Stimulated activated CD4-positive, alpha-beta T cell treated with anti-CD3 and anti-CD28 coated beads, Interleukin-1b, Interleukin-23, amount 100 ng/mL, for 4 hours (primary cell): ENCODE measurements at places on chromosomes 11 and 22.

GRCh38 chr11:117931331-117931950 lies 2.2 kb upstream of the TMPRSS13 start:
- DNase-seq = no peak

DNA sequence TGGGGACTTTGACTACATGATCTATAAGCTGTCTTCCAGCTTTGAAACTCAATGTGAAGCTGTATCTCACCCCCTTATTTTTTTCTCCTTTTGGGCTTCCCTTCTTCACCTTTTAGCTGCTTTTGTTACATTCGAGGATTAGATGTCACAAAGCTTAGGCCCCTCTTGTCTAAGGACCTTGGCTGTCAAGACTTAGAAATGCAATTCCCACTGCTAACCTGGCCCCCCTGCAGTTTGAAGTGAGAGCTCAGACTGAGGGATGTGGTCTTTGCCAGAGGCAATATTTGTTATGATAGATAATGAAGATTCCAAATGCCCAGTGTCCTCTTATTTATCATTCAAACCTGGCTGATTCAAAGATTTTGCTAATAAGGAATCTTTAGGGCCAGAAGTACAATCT lies 128.3 kb downstream of the ARL14EP start:
- no peak for DNase-seq

DNA sequence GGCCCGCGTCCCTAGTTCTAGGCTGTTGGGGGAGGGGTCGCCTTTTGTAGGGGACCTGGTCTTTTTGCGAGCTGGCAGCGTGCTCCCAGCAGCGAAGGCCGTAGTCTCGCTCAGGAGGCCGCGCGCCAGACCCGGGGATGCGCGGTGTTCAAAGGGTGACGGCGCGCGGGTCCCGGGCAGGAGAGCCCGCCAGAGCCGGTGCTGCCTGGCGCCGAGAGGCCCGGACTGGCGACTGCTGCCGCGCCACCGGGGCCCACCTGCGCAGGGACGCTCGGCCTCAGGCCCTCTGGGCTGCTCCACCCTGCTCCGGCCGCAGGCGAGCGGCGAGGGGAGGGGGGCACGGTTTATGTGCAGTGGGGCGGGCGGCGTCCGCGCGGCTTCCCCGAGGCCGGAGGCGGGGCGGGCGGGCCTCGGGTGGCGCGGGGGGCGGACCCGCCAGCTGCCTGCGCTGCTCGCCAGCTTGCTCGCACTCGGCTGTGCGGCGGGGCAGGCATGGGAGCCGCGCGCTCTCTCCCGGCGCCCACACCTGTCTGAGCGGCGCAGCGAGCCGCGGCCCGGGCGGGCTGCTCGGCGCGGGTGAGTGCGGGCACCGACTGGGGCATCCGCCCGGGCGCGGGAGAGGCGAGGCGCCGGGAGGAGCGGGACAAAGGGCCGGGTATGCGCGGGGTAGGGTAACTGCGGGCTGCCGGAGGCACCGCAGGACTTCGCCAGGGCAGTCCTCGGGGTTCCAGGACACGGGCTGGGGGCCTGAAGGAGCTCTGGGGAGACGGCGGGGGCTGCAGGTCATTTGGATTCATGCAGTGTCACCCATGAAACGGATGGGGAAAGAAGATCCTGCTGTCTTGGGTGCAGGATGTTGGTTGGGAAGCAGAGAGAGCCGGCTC lies at the start of gene PRSS23:
PRSS23 (plus strand) TSS at position 467 of the 884 bp plus-strand sequence. CDS start 7,102 bp downstream, outside the sequence.
- DNase-seq = no peak

DNA sequence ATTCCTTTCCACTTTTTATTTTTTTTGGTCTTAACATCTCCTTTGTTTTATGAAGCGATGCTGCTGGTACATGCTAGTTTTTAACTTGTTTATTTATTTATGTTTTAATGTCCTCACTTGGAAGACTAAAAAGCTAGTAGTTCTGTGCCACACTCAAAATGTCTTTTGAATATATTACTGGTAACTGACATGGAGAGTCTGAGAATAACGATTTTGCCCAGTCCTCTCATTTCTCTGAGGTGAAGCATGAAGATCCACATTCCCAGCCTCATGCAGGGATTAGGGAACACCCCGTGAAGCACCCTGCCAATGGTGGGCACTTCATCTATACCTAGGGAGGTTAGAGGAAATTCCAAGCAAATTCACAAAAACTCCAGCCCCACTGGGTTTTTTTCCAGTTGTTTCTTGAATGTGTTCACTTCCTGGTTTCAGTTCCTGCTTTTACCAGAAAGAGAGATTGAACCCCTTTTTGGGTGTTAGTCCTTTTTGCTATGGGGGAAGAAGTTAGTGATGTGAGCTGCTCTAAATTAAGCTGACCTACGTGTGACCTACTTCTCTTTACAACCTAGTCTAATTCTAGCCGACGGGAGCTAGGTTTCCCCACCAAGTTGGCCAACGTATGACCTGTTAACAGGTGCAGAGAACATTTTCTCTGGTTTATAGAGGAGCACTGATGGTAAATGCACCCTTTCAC lies 106.1 kb downstream of the SLC1A2 start:
- no peak for DNase-seq

DNA sequence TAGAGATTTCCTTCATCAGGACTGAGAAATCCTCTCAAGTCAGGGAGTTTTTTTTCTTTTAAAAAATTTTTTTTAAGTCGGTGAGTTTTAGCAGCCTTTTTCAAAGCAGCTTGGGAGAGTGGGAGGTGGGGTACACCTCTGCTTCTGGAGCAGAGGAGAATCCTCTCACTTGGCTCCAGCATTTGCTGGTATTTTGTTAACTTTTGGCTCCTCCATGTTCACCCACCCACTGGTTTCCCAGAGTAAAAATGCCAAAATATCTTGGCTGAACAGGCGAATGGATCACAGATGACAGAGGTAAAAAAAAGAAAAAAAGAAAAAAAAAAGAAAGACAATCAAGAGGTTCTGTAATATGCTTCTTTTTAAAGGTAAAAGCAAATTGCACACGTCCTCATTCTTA lies 68.0 kb downstream of the GAB2 start:
- DNase-seq = no peak

- no peak for DNase-seq
These were observed 12.8 kb upstream of the CLPB start for GRCh38 chr11:72446929-72447769.

- no peak for DNase-seq
These were observed 79.6 kb downstream of the BMAL1 start for GRCh38 chr11:13357232-13357631.

- DNase-seq = no peak
These were observed 138.2 kb downstream of the BBOX1 start for GRCh38 chr11:27178859-27179258.

- no peak for DNase-seq
These were observed 19.8 kb upstream of the TIMP3 start for GRCh38 chr22:32781695-32782094.

- DNase-seq = no peak
These were observed 13.7 kb downstream of the PRR5L start for GRCh38 chr11:36309779-36310178.

DNA sequence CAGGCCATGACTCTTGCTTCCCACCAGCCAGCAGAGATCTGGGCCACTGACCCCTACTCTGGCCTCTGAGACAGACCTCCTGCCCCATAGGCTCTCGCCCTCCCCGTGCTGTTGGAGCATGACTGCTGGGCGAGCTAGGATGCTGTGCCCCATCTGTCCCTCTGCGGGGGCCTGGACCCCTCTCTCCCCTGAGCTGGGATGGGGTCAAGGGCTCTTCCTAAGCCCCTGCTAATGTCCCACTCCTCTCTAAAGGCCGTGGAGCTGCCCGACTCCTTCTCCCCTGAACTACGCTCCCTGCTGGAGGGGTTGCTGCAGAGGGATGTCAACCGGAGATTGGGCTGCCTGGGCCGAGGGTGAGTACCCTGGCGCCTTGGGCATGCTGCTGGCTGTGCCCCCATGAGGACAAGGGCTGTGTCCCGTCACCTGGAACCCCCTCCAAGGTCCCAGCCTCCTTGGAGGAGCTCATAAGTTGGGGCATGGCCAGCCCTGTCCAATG lies 6.2 kb upstream of the ANKRD13D start:
- DNase-seq = no peak

DNA sequence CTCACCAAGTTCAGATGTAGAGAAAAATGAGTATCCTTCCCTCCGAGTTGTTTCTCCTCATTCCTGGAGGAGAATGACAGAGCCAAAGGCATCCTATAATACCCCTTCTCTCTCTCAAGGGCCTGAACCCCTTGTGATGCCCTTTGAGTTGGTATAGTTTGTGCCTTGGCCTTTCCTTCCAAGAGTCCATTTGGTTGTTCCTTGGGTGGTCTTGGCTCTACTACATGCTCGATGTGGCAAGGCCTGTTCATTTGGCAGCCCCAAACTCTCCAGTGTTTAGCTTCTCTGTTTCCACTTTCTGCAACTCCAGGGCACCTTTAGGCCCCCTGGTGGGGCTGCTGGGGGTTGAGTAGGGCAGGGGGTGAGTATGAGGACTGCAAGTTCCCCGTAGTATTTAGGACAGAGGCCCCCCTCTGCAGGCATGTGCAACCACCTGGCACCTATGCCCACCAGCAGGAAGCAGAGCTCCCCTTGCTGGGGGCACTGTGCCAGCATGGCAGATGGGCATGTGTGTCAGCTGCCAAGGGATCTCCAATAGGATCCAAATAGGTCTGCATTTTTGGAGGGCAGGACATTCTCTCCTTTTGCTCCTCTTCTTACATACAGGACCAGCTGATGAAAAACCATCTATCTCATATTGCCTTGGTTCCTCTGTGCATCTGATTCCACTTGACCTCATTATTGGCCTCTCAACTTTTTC lies 217.2 kb upstream of the CADM1 start:
- no peak for DNase-seq

DNA sequence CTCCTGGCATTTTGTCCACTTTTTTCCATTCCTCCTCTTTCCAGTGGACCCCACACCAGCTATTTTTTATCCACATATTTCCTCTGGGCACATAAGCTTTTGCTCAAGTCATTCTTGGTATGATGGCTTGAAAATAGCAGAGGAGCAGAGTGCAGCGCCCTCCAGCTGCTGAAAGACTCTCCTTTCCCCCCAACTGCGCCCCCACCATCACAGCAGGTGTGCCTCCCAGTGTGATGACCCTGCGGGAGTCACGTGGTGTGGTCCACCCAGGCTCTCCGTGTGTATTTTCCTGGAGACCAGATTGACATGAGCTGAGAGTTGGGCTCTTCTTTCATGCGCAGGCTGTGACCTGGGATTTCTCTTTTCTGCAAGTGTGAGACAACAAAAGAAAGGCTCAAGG lies 1241.6 kb downstream of the TBC1D22A start:
- no peak for DNase-seq

DNA sequence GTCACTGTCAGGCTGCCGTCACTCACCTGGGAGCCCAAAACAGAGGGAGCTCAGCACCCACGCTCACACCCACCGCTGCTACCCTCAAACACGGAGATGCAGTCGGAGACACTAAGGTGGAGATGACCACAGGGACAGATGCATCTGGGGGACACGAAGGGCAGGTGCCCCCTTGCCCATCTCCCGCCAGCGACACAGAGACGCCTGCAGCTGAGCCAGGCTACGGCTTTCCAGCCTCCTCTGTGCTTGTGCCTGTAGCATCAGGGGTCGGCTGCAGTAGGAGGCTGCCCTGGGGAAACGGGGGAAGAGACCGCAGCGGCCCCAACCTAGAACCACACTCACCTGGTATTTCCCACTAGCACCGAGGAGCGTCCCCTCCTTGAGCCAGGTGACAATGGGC lies 19.3 kb downstream of the IGSF9B start:
- no peak for DNase-seq

GRCh38 chr11:22582151-22582410 lies 43.5 kb downstream of the FANCF start:
- DNase-seq = no peak

GRCh38 chr11:47911149-47911548 lies 63.0 kb upstream of the NUP160 start:
- DNase-seq = no peak

DNA sequence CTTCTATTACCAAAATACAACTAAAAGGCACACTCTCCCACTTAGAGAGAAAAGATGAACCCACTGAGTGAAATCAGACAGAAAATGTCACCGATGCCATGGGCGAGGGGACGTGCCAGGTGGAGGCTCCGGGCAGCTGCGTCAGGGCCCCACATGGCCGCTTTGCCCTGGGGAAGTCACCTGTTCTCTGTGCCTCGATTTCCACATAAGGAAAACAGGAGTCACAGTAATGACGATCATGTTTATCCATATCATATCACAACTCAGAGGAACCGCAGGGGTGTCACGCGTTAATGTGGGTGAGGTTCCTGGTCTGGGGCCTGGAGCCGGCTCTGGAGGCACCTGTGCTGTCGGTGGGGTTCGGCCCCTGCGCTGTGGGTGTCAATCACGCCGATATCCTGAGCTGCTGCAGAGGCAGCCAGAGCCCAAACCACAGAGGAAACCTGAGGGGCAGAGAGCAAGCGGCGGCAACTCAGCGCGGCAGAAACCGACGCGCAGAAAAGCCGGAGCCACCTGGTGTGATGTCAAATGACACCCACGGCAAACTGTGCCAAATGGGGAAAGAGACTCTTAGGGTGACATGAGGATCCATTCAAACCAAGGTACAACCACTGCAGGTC lies 243.7 kb downstream of the BRD1 start:
- no peak for DNase-seq

DNA sequence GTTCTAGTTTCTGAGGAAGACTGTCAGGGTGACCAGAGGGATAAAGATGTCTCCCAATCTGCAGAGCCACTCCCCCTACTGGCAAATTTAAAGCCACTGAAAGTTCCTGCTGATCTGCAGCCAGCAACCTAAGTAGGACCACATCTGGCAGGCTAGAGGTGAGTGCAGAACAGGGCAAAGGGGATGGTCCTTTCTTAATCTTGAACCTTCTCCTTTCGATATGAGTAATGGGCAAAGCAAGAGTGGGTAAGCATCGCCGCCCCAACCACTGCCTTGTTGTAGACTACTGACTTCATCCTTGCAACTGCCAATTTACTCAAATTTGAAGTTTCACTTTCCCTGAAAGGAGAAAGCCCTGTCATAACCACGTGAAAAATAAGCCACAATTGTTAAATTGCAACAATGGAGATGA lies 30.7 kb downstream of the SCUBE2 start:
- no peak for DNase-seq

GRCh38 chr11:120257346-120257745 lies 17.4 kb downstream of the POU2F3 start:
- DNase-seq = no peak
